Nephron progenitor cell (in vitro differentiated cells): ENCODE measurements at places on chromosomes 5 and 9.
A peak's percentile ranks its signal among the peaks of the same experiment; 100 is the strongest.

DNA sequence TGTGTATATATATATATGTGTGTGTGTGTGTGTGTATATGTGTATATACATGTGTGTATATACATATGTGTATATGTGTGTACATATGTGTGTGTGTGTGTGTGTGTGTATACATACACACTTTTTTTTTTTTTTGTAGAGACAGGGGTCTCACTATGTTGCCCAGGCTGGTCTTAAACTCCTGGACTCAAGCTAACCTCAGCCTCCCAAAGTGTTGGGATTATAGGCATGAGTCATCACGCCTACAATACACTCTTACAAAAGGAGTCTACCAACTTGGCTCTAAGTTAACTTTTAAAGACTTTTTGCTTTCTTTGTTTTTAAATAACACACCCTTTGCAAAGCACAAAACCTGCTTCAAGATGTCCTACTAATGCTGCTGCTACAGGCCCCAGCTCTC, 2.1 kb downstream of the C9orf78 start:
- H3K36me3 ChIP-seq: peaks cover 30% of the 10 kb centered on the region
- H3K27ac ChIP-seq: no peak overlapping the region
- H3K27me3 ChIP-seq: no peaks in the 10 kb centered on the region
- no peak for DNase-seq

GRCh38 chr9:70945301-70945700, 176.1 kb downstream of the TRPM3 start:
- H3K36me3 ChIP-seq: no peaks in the 10 kb centered on the region
- no peak overlapping the region for H3K27ac ChIP-seq
- no peak overlapping the region for H3K4me3 ChIP-seq
- DNase-seq: no peak

DNA sequence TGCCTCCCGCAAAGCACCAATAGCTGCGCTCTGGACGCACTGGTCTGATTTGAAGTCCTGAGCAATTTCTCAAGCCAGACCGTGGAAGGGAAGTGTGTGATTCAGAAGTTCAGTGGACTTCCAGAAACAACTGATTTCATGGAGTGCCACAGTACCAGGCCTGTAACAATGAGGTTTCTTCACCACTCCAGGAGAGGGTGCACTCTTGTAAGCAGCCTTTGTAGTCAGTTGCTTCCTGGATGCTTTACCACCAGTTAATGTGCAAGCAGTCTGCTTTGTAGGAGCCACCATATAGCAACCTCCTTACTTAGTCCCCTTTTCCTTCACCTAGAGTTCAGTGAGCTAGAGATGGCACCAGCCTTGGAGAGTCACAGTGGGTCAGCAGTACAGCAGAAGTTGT, 12.3 kb downstream of the CAAP1 start:
- H3K27me3 ChIP-seq: no peaks in the 10 kb centered on the region
- H3K36me3 ChIP-seq: peaks cover 97% of the 10 kb centered on the region
- H3K4me3 ChIP-seq: no peak overlapping the region
- no peak for DNase-seq
- no peak overlapping the region for H3K27ac ChIP-seq

DNA sequence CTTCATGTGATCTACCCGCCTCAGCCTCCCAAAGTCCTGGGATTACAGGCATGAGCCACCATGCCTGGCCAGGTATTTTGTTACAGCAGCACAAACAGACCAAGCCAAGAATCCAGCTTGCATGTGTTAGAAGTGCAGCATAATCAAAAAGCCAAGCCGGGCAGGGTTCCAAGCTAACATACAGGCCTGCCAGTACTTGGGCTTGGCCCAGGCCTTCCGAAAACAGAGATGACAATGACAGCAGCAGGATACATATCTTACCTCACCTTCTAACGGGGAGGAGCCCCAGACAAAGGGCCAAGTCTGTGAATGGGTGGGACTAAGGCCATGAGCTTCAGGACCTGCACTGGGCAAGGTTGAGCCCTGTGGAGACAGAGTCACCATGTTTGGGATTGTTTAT, 91.4 kb upstream of the ZNF462 start:
- peaks cover under 1% of the 10 kb centered on the region for H3K27me3 ChIP-seq
- no peaks in the 10 kb centered on the region for H3K36me3 ChIP-seq
- H3K4me1 ChIP-seq: no peaks in the 10 kb centered on the region
- DNase-seq: no peak
- H3K27ac ChIP-seq: no peak overlapping the region

DNA sequence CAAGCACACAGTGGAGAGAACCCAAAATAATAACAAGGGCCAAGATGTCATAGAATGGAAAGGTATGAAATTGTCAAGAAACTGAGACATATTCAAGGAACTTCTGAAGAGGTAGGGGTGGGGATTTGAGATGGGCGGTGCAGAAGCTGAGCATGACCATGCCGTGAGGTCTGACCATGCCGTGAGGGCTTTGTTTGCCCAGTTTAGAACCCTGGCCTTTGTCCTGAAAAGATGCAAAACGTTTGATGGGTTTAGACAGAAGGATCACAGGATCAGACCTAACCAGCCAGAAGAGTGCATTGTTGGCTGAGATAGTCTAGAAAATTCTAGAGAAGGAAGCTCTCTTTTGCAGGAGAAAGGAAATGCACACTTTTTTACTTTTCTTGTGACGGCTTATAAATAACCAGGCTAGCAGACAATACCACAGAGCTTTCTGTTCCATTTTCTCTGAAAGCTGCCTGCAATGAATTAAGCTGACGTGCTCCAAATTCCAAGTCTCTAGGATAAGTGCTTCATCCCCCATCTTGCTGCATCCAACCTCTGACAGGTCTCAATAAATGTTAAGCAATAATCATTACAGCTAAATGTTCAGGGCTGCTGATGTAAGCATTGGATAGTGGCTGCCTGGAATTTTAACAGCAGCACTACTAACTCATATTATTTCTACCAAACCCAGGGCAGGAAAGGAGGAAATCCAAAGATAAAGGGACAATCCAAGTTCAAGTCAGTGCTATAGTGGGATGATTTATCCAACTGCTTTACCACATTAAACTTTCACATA, 110.9 kb upstream of the IL6ST start:
- peak overlapping the region; percentile 18 for H3K27ac ChIP-seq
- H3K36me3 ChIP-seq: no peaks in the 10 kb centered on the region
- no peak for DNase-seq
- H3K4me1 ChIP-seq: peaks cover 19% of the 10 kb centered on the region

- H3K4me3 ChIP-seq: no peak overlapping the region
- H3K4me1 ChIP-seq: no peaks in the 10 kb centered on the region
- H3K36me3 ChIP-seq: no peaks in the 10 kb centered on the region
- DNase-seq: no peak
Measured at GRCh38 chr5:129836321-129836720, 67.9 kb upstream of the CHSY3 start.

- no peak overlapping the region for H3K4me3 ChIP-seq
- H3K27ac ChIP-seq: no peak overlapping the region
- no peak for DNase-seq
- no peaks in the 10 kb centered on the region for H3K36me3 ChIP-seq
- no peaks in the 10 kb centered on the region for H3K27me3 ChIP-seq
Measured at GRCh38 chr9:93011114-93011513, 47.4 kb upstream of the SUSD3 start.

DNA sequence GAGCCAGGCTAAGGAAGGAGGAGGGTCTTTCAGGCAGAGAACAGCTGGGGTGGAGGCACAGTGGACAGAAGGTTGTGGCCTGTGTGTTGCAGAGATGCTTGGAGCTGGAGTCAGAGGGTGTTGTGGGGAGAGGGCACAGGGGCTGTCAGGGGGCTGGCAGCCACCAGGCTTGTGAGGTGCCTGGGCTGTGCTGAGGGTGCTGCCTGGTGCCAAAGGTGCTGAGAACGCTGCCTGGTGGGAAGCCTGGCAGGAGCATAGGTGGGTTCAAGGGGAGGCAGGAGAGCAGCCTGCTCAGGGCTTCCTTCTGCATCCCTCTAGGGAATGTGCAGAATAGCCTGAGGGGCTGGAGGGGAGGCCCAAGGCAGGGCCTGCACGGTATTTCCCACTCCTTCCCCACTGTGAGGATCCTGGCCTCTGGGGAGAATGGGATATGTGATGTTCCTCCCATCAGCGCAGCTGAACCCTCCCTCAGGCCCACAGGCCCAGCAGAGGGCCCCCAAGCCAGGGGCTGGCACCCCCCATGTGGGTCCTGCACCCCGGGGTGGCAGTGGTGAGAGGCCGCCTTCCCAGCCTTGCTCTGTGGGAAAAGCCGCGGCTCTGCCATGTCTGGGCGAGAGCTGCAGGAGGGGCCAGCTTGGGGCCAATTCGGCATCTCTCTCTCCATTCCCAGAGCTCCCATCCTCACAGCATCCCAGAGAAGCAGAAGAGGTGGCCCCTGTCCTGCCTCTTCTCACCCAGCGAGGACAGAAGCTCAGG, 76.3 kb downstream of the CACNA1B start:
- no peak for DNase-seq
- no peaks in the 10 kb centered on the region for H3K36me3 ChIP-seq
- peaks cover 12% of the 10 kb centered on the region for H3K27me3 ChIP-seq
- no peak overlapping the region for H3K27ac ChIP-seq

DNA sequence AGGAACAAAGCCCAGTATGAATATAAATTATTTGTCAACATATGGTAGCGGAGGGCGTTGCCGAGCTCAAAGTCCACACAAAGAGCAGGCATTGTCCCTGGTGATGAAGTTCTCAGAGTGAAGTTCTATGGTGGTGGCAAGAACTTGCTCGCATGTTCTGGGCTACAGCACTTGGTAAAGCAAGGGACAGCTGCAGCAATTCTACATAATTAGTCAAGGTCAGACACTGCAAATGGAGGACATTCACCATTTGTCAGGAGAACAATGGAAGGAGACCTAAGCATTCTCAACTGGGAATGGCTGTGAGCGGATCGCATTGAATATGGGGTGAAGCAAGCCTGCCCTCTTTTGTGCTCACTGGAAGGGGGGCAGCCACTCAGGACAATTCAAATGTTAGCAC, 503.8 kb upstream of the ADAMTS16 start:
- H3K27ac ChIP-seq: no peak overlapping the region
- H3K4me3 ChIP-seq: no peak overlapping the region
- DNase-seq: no peak
- H3K4me1 ChIP-seq: peaks cover 16% of the 10 kb centered on the region
- peaks cover 5% of the 10 kb centered on the region for H3K27me3 ChIP-seq

GRCh38 chr9:3507395-3508077, 18.3 kb downstream of the RFX3 start:
- no peak for DNase-seq
- H3K27ac ChIP-seq: no peak overlapping the region
- peaks cover 15% of the 10 kb centered on the region for H3K36me3 ChIP-seq
- H3K27me3 ChIP-seq: no peaks in the 10 kb centered on the region
- H3K4me3 ChIP-seq: no peak overlapping the region
- H3K4me1 ChIP-seq: peaks cover 22% of the 10 kb centered on the region

DNA sequence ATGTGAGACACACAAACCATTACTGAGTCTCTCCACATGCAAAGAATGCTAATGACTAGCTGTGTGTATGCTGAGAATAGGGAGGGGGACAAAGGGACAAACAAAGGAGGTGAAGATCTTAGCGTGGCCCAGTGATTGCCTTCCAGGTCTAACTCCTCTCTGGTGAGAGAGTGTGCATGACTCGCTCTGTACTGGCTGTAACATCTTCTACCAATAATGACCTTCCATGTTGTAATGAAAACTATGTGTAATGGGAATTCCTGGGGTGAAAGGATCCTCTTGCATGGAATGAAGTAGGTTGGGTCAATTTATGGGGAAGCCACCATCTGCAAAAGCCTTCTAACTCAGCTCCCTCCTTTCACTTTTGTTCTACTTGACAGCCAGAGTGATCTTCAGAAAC, 24.4 kb upstream of the GPR151 start:
- H3K4me1 ChIP-seq: no peaks in the 10 kb centered on the region
- no peak for DNase-seq
- no peaks in the 10 kb centered on the region for H3K36me3 ChIP-seq
- peaks cover 9% of the 10 kb centered on the region for H3K27me3 ChIP-seq

DNA sequence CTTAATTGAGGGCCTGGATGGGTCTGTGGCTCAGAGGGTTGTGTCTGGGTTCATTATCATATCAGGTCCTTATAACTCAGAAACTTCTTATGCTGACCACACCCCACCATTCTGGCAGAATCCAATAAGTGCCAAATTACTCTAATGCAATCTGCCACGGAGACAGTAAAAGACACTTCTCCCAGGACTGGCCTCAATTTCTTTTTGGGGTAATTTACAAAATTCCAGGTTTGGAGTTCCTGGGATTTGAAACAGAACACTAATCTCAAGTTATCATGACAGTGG, 187.8 kb downstream of the GNAQ start:
- H3K4me1 ChIP-seq: peaks cover 9% of the 10 kb centered on the region
- DNase-seq: no peak
- H3K4me3 ChIP-seq: no peak overlapping the region
- no peaks in the 10 kb centered on the region for H3K36me3 ChIP-seq
- H3K27ac ChIP-seq: no peak overlapping the region

DNA sequence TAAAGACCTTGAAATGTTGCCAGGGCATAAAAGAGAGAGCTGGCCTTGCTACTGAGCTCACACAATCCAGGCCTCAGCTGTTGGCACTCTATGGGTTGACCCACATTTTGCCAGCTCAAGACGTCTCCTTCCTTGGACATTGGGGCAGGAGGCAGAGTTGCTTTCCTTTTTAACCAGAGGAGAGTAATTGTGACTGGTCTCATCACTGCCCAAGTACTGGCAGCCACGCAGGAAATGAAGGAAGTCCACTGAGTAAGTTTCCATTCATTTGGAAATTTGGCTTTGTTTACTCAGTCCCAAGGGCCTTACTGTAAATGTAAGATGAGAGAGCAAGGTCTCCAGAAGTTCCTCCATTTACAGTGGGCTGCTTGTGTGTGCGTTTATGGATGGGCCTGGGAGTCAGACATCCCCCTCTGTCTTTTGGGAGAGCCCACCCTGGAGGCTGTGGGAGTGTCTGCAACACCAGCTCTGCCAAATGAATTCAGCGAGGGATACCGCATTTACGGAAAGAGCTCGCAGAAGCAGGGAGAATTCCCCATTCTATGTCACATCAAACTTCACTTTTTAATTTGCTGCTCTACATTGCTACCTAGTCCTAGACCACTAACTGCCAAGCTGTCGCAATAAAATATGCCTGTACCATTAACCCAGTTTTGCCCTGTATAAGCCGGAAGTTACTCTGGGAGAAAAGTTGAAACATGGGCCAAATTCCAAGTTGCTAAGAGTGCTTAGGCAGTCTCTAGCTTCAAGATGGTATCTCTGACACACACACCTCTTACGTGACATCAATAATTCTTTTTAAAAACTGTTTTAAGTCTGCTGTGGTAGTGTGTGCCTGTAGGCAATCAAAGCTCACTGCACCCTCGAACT, 24.5 kb upstream of the PDZD2 start:
- H3K27me3 ChIP-seq: peaks cover 12% of the 10 kb centered on the region
- no peak for DNase-seq
- H3K36me3 ChIP-seq: no peaks in the 10 kb centered on the region
- peaks cover 15% of the 10 kb centered on the region for H3K4me1 ChIP-seq

DNA sequence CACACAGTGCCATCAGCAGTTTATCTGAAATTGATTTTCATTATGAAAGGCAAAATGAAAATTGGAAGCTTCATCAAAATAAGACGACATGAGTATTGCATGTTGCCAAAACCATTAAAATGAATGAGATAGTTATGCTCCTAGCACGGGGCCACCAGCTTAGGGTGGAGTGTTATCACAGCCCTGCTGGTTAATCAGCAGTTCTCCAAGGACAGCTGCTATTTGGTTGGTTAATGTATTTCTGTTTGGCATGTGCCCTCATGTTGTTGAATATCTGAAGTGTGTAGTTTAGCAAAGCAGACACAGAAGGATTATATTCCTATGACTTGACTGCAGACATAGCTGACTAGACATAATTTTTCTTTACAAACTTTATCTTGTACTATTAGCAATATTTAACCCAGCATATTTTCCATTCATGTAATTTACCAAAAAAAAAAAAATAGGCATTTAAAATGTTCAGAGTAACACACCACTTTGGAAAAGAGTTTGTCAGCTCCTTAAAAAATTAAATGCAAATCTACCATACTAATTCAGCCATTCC, 98.6 kb upstream of the PIK3R1 start:
- DNase-seq: no peak
- H3K36me3 ChIP-seq: no peaks in the 10 kb centered on the region
- H3K4me3 ChIP-seq: no peak overlapping the region
- H3K27me3 ChIP-seq: peaks cover 4% of the 10 kb centered on the region
